ENCODE measurements at places on chromosomes 2 and 18.

GRCh38 chr2:58606799-58607198 lies 365.7 kb upstream of the FANCL start:
- no peak for DNase-seq

DNA sequence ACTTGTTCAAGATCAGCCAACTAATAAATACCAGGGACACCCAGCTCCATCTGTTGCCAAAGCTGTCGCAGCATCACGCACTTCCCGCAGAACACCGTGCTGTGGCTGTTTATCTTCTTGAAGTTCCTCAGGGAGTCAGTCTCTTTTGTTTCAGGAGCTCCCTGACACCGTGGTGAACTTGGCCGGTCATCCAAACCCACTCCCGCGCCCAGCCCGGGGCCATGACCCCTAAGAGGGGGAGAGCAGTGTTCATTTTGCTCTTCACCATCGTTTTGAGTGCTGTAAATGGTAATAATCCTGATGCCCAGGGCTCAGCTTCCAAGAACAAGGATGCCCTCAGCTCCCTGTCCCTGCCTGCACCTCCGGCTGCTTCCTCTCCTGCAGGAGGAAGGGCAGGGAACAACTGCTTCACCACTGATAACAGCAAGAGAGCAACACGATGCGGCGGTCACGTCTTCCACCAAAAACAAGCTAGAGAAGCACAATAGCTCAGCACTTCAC lies 131.4 kb downstream of the SEPTIN10 start:
- no peak for DNase-seq

GRCh38 chr2:43408407-43409160 lies 182.2 kb upstream of the ZFP36L2 start:
- DNase-seq = no peak

GRCh38 chr2:177405029-177405692 lies 12.6 kb downstream of the AGPS start:
- DNase-seq = no peak

DNA sequence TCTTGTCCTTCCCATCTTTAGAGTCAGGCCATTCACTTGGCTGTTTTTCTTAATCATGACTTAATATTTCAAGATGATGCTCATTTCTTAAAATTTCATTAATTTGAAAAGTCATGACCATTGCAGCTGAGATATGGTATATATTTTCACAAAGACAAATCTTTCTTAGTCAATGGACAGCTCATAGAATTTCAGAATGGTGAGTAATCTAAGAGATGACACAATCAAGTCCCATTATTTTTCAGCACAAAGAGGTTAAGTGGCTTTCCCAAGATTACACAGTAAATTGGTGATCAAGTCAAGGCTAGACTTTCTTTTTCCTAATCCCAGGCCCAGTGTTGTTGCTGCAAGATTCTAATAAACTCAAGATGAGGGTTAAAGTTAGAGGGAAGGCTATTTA lies 34.4 kb upstream of the NT5C1B start:
- no peak for DNase-seq

DNA sequence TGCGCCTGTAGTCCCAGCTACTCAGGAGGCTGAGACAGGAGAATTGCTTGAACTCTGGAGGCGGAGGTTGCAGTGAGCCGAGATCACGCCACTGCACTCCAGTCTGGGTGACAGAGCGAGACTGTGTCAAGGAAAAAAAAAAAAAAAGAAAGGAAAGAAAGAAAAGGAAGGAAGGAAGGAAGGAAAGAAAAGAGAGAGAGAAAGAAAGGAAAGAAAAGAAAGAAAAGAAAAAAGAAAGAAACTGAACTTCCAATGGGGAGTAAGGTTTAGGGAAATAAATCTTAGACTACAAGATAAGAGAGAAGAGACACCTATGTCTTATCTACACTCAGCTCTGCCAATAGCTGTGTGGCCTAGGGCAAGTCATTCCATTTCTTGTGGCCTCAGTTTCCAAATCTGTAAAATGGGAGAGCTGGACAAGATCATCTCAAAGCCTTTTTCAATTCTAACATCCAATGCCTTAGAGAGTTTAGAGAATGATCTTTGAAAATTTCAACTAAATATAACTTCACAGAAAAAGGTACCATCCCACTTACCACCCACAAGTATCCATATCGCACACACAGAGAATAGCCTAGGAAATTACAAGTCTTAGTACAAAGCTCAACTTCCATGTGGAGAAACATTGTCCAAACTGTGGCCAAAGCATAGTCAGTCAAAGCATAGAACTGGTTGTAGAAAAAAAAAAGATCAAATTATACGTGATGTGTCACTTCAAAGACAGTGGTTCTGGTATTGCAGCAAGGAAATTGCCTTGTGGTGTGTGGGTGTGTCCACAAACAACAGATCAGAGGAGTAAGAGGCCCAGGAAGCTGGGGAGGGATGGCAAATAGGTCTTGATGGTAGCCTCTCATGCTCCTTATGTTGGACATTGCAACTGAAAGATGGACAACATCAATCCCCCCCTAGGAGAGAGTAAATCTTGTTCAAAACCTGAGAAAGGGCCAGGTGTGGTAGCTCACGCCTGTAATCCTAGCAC lies 42.4 kb downstream of the SLC14A2 start:
- no peak for DNase-seq

DNA sequence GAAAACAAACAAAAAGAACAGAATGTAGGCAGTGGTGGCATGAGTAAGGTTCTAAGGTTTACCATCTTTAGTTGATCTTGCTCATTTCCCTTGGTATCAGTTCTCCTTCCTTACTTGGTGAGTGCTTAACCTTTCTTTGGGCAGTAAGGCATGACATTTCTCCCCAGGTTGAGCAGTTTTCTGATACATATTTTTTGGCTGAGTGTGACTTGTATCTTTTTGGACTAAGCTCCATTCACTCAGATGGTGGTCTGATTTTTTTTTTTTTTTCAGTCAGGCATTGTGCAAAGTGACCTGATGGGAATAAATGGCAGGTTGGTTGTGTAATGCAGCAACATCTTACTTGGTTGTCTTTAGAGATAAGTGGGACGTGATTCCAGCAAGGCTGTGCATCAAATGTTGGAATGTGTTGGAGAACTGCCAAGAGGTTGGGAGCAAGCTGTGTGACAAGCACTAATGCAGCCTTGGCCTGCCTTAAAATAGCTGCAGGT lies 15.1 kb downstream of the SPTBN1 start:
- no peak for DNase-seq

DNA sequence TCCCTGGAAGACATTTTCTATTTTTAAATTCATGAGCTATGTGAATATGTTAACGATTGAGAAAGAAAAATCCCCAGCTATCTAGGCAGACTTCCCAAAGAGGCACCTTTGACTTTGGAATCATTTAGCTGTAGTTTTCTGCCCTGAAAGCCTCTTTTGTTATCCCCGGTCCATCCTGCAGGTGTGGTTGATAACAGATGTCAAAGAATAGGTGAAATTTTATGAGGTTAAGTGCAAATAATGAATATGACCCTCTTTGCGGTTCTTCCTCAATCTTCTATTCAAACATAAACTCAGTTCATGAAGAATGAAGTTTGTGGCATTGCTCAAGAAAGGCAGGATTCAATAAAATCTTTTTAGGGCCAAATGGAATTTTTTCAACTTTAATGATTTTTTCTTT lies 51.6 kb upstream of the ATP8B1 start:
- no peak for DNase-seq

DNA sequence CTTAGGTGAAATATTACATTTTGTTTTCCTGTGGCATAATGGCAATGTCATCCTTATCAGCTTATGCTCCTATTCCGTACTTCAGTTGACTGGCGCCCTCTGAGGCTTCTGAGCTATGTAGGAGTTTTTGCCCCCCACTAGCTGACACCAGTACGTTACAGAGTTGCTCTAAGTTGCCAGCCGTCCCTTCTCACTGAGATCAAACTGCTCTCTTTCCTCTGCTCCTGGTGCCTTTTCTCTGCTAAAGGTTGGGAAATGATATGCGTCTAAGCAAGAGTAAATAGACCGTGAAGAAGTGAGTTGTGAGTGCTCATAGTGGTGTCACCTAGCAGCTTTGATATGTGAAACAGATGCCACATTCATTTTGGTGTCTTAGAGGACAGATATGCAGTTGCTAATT lies 99.2 kb downstream of the RAPGEF4 start:
- DNase-seq = no peak

DNA sequence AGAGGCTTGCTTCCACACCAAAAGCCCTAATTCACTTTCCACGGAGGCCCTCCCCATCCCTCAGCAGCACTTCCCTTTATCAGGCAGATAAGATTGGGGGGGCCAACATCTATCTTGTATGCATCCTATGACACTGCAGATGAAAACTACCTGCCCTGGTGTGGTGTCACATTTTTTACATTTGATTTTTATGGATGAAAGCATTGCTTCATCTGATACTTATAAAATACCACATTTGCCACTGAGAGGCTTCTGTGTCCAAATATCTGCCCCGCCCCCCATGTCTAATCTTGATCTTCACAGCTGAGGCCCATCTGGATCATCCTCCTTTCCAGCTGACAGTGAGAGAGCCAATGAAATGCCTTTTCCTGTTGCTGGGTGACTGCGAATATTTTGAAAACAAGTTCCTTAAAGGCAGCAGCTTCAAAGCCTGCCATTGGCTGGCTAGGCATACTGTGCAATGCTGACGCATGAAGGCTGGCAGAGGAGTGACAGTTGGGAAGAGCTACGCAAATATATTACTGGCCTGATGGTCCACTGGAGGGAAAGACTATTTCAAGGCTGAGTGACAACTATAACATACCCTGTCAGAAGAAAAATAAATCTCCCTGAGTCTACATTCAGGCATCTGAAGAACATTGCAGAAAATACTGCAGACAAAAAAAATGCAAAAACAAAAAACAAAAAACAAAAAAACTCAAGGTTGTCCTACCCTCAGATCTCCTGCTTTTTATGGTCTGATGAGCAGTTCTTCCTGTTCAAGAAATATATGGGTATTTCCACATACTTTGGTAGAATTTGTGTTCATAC lies 318.7 kb downstream of the PDE11A start:
- DNase-seq = peak; percentile 72

GRCh38 chr18:36194600-36195315 lies 7.5 kb downstream of the MOCOS start:
- DNase-seq = no peak

- DNase-seq = no peak
Measured at GRCh38 chr2:34419856-34420255, 820.8 kb upstream of the FAM98A start.

DNA sequence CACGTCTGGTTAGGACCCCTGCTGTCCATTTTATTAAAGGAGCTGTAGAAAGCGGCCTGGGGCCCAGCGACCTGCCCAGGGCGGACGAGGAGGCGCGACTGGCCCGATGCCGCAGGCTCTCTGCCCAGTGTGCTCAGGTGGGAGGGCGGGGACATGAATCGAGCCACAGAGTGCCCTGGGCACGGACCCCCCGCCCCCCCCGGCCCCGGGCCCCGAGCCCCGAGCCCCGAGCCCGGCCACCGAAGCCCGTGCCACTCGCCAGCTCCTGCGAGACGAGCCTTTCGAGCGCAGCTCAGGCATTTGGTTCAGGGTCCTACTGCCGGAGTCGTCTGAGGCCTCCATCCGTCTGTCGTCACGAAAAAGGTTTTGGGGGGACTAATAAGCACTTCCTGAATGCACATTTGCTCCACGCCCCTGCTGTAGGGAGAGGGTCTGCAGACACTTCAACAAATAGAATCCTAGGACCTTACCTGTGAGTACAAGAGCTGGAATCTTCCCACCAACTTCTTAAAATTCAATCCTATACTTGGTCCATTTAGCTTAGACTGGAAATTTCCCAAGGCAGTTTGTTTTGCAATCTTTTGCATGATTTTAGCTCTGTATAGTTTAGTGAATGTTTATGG lies 602 bp upstream of the ADAM17 start:
- no peak for DNase-seq

DNA sequence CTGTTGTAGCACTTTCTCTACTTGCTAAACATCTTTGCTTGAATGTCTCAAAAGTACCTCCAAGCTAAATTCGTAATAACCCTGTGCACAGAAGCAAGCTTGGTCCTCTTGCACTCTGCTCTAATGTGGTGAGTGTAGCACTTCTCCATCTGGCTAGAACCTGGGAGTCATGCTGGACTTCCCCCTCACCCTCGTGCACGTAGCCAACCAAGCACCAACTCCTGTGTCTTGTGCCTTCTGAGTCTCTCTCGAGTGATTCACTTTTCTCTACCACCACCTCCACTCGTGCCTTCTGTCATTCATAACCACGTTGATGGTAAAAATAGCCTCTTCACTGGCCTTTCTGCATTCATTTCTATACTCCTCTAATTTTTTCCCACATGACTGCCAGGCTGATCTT lies 91.9 kb upstream of the KCNE4 start:
- DNase-seq = no peak

DNA sequence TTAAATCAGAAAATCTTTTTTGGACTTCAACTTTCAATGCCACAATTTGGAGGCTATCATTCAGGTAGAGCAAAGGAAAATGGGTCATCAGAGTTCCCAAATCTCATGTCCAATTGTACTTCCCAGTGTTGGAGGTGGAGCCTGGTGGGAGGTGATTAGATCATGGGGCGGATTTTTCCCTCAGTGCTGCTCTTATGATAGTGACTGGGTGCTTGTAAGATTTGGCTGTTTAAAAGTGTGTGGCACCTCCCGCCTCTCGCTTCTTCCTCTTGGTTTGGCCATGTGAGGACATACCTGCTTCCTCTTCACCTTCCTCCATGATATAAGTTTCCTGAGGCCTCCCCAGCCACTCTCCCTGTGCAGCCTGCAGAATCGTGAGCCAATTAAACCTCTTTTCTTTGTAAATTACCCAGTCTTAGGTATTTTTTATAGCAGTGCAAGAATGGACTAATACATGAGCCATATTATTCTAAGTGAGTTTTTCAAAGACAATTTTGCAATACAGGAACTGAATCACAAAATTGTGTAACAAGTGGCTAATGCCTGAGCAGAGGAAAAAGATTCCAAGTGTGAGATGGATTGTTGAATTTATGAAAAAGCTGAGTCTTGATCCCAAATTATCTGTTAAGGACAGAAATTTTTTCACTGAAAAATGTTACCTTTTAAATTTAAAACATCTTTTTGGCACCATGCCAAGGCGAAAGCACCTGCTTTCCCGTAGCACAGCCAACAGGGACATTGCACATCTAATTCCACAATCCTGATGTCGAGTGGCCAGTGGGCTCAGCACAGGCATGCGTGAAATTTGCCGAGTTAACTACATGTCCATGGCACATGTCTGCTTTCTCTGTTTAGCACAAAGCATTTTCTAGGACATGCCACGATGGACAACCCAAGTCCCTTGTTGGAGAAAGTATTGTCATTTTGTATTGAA lies 150.9 kb downstream of the COL6A3 start:
- no peak for DNase-seq
